K562 (cell line): ENCODE measurements at places on chromosomes 2 and 18.

DNA sequence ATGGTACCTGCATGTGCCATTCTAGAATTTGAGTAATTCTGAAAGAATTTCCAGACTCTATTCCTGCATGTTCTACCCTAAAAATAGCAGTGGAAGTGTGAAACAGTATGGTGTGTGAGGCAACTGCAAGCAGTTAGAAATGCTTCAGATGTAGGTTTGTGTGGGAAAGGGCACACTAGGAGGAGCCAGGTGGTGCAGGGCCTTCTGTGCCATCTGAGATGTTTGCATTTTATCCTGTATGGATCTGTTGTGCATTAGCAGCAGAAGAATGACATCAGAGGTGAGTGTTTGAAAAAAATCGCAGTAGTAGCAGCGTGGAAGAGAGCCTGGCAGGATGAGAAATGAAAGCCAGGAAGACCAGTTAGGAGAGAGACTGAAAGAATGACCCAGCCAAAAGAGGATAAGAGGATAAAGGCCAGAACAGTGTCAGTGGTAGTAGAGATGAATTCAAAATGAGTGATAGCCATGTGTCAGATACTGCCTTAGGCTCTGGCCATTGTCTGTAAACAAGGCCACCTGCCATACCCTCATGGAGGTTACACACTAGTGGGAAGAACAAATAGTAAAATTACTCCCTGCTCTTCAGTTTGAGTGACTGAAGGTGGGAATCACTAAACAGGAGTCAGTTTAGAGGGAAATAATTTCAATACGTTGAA, 142.2 kb downstream of the PKP4 start:
- DNase-seq, result no peak

DNA sequence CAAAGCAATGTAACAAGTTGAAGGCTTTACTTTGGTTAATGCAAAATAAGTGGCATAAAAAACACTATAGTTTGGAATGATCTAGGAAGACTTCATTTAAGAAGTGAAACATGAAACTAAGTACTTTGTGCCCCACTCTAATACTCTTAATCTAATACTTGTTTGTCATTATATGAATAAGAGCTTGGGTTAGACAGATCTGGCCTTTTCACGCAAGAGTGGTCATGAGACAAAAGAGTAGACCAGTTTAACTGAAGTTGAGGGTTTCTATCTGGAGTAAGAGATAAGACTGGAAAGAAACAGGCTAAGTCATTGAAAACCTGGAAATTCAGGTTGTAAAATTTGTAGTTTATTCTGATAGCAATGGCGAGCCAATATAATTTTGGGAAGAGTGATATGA, 2.8 kb downstream of the SLC30A6 start:
- peak; percentile 27 for DNase-seq

- DNase-seq, result no peak
These were observed 74.8 kb downstream of the EMX1 start for GRCh38 chr2:72991980-72992733.

GRCh38 chr2:196119926-196120325, 51.3 kb upstream of the DNAH7 start:
- DNase-seq, result no peak

- no peak for DNase-seq
These were observed 28.9 kb upstream of the AQP4 start for GRCh38 chr18:26894426-26894825.

- no peak for DNase-seq
These were observed 7.2 kb downstream of the SMYD1 start for GRCh38 chr2:88074854-88075292.

- DNase-seq, result no peak
These were observed 110.7 kb upstream of the OTX1 start for GRCh38 chr2:62939735-62940491.

- no peak for DNase-seq
These were observed 299.4 kb upstream of the ID2 start for GRCh38 chr2:8382485-8382884.

DNA sequence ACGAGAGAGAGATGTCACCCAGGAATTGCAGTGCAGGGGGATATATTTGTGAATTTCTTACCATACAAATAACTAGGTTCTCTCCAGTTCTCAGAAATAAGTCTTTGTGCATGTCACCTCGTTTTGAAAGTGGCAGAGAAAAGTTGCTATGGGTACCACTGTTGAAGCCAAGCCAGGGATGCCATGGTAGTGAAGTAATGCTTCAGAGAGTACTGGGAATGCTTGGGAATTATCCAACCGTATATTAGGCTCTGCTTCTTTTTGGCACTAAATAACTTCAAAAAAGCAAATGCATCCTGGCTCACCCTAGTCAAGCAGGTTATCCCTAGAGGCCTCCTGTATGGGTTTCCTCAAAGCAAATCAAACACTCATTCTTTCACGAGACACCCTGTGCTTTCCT, 50.7 kb upstream of the DDX18 start:
- no peak for DNase-seq

DNA sequence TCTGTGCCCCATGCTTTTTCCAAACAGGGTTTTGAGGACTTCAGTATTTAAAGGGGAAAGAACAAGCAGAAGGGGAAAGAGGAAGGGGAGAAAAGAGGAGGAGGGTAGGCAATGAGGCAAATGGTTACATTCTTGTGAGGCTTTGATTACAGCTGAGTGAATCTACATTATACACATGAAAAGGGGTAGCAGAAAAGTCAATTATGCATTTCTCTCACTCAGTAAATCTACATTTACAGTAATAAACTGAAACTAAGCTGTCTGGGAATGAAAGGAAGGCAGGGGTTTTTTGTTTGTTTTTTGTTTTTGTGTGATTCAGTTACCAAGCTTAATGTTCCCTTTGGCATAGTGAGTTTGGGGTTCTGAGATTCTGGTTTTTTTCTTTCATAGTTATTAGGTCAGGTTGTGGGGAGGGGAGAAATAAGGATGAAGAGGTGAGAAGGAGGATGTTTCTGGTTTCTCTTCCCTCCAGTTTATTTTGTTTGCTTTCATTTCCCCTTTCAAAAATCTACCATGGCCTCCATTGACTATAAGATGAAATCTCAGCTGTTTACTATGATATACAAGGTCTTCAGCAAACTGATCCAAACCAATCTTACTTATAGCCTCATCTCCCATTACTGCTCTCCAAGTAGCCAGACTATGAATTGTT, 18.7 kb downstream of the C18orf63 start:
- DNase-seq, result no peak

GRCh38 chr2:231664727-231665126, 43.6 kb upstream of the PTMA start:
- peak; percentile 55 for DNase-seq

GRCh38 chr18:49531678-49532153, 30.1 kb upstream of the LIPG start:
- DNase-seq, result no peak

DNA sequence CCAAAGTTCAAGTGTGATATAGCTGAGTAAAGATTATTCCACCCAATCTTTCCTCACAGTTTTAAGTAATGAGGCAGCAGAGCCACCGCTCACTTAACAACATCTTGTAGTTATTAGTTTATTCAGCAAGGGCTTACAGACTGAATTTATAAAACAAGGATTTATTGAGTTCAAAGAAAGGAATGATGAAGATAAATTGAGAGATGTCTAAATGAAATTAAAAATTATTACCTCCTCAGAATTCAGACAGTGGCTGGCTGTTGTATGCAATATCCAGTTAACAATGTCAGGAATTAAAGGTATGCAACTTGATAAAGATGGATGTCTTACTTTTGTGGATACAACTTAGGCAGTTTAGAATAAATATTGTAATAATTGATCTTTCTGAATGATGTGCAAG, 927.3 kb upstream of the CDH2 start:
- no peak for DNase-seq

DNA sequence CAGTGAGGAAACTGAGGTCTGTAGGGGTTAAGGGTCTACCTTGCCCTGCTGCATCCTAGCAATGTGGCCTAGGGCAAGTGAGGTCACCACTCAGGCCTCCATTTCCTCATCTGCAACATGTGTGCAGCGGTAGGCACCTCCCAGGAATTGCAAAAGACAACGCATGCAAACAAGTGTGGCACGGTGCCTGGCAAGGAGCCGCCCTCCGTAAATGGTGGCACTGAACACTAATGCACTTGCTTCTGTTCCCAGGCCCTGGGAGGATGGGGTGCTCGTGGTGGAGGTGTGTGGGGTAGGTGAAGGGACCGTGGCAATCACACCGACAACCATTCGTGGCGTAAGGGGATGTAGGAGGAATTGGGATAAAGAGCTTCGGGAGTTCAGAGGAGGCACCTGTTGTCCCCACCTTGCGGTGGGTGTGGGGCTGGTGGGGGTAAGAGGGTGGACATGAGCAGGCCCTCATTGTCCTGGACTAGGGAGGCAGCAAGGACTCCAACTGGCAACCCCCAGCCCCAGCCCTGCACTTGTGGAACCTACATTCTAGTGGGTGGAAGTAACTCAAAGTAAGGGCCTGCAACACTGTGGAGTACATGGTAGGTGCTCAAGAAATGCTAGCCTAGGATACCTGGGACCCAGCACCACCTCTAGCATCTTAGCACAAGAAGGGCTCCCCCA, 26.0 kb downstream of the ATOH8 start:
- DNase-seq, result no peak

DNA sequence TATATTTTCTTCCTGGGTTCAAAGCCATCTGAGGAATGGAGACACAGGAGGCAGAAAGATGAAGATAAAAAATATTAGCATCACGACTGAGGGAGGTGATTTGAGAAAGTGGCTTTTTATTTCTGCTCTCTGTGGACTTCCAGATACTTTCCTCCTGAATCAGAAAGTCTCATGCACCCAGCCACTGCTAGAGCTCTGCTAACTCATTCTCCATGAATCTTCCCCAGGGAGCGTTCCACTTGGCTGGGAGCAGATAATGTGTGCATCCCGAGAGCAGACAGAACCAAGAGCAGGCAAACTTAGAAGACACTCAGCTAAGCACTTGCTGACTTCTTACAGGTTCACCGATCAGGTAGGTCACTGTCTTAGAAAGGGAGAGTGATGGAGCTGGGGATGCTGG, 264.1 kb upstream of the THUMPD2 start:
- no peak for DNase-seq

GRCh38 chr2:161418715-161419637, 2.9 kb downstream of the TBR1 start:
- DNase-seq, result peak; percentile 46

DNA sequence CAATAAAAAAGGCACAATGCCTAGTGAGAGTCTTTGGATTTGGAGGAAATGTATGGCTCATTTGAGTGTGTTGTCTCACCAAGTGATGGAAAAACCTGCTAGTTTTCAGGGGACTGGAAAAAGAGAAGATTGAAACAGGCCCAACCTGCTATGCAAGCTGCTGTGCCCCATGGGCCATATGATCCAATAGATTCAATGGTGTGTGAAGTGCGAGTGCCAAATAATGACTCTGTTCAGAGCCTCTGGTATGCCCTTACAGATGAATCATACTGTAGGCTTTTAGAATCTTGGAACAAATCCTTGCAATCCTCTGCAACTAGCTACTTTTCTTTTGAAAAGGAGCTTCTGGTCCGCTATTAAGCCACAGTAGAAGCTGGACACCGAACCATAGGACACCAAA, 529.8 kb upstream of the CNTNAP5 start:
- DNase-seq, result no peak

- no peak for DNase-seq
These were observed 204.1 kb downstream of the LDLRAD4 start for GRCh38 chr18:13422541-13423147.

DNA sequence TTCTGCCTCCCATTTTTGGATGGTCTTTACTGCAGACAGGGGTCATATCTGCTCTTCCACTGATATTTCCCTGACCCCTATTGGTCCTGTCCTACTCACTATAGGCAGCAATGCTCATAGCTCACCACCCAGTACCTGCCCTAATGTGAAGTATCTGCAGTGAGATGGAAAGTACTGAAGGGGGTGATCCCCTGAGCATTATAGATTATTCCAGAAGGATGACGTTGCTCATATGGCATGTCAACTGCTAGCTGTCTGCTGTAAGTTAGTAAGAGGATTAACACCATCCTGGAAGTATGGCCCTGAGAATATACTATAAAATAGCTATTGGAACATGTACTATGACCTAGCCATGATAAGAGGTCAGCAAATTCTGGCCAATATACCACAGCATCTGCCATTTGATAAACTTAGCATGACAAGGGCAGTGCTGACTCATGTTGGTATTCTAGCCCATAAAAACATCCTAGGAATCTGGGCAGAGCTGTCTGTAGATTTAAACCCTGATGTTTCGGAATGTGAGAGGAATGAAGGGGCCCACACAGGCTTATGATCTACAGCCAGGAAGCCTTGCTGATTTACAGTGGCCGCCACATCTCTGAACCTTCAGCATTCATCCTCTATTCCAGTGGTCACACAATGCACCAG, 451.4 kb downstream of the TNS1 start:
- DNase-seq, result no peak

- DNase-seq, result no peak
These were observed 115.9 kb downstream of the HAUS1 start for GRCh38 chr18:46220116-46220515.

DNA sequence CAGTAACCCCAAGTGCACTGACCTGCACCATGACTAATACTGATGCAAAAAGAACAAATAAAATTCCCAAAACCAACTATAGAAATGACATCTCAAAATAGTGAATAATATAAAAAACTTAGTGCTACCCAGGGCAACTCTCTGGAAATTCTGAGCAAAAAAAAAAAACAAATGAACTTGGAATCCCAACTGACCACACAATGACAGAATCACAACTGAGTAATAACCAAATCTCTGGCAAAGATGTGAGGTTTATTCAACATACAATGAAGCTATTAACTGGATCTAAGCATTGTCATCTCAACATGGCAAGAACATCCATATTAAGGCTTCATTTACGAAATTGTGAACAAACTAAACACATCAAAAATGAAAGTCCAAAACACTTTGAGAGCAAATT, 22.7 kb downstream of the EXOC6B start:
- no peak for DNase-seq

GRCh38 chr2:74924463-74925265, 33.8 kb upstream of the POLE4 start:
- no peak for DNase-seq

DNA sequence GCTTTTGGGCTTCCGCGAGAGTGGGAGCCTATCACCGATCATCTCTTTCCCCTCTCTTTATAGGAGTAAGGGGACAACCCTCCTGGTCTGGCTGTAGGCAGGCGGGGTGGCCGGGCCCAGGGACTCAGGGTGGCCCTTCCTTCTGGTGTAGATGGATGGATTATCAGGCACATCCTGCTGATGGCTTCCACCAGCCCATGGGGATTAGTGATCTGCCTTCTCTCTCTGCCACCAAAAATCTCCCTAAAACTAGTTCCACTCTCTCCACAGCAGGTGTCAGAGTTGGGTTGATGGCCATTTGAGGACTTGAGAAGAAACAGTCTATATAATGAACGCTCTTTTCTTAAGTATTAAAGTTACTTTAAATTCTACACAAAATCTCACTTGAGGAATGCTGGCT, 37.4 kb downstream of the NCK2 start:
- no peak for DNase-seq

GRCh38 chr2:68770271-68771111, 35.9 kb downstream of the ARHGAP25 start:
- DNase-seq, result no peak

GRCh38 chr2:1883476-1883875, 139.2 kb upstream of the PXDN start:
- no peak for DNase-seq

- no peak for DNase-seq
These were observed 50.1 kb downstream of the MAP2 start for GRCh38 chr2:209473930-209474419.

- no peak for DNase-seq
These were observed 84.4 kb upstream of the CCDC150 start for GRCh38 chr2:196555161-196555560.

GRCh38 chr18:72903033-72903432, 35.2 kb upstream of the NETO1 start:
- no peak for DNase-seq

GRCh38 chr18:49865401-49865800, 52.1 kb upstream of the ACAA2 start:
- DNase-seq, result no peak
